ENCODE measurements at places on chromosomes 4 and X.

GRCh38 chr4:141548791-141549190 is 87.6 kb upstream of the IL15 start:
- no peak for DNase-seq

GRCh38 chr4:184420881-184421416 is 53.4 kb downstream of the IRF2 start:
- no peak for DNase-seq

DNA sequence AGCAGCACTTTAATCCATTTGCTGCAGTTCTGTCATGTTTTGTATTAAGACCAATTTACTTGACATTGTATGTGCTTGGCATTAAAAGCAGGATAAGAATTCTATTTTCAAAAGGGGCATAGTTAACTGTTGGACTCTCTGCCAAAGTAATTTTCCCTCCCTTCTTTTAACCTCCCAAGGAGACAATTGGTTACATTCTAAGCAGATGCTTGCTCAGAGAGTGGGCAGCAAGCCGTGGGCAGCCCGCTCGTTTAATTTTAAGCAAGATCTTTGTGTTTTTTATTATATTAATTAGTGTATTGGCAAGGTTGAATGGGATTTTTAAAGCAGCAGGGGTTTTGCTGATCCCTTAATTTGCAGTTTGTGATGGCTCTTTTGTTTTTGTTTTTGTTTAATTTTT is 37.1 kb upstream of the KLHL8 start:
- DNase-seq = no peak

DNA sequence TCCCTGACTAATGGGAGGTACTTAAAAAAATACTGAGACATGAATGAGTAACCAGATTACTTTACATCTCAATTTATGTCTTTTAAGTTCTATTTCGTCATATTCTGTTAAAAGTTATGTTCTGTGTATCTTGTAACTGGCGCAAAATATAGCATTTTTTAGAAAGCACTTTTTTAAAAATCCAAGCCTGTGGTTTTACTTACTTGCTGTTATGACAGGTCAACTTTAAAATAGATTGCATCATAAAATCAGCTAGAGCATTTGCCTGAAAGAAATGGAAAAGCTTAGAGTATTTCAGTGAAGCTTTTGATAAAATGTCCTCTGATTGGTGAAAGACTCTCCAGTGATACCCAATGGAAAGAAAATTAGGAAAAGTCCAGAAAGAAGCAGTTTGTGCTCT is 1892.3 kb upstream of the TENM3 start:
- no peak for DNase-seq

DNA sequence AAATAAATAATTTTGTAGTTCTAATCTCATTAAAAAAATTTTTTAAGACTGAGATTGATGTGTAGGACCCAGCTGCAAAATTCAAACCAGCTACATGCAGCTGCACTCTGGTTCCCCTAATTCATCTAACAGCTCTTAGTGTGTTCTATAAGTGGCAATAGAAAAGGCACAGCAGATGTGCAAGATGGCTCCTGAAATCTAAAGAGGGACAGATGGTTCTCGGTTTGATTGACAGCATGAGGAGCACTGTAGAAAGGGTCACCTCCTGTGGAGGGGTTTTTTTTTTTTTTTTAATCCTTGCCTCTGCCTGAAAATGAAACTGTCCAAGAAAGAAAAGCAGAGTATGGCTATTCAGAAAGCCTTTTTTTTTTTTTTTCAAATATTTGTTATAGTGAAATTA is 16.9 kb upstream of the OCIAD1 start:
- DNase-seq = no peak

GRCh38 chr4:117324851-117325491 is 239.6 kb upstream of the TRAM1L1 start:
- no peak for DNase-seq

DNA sequence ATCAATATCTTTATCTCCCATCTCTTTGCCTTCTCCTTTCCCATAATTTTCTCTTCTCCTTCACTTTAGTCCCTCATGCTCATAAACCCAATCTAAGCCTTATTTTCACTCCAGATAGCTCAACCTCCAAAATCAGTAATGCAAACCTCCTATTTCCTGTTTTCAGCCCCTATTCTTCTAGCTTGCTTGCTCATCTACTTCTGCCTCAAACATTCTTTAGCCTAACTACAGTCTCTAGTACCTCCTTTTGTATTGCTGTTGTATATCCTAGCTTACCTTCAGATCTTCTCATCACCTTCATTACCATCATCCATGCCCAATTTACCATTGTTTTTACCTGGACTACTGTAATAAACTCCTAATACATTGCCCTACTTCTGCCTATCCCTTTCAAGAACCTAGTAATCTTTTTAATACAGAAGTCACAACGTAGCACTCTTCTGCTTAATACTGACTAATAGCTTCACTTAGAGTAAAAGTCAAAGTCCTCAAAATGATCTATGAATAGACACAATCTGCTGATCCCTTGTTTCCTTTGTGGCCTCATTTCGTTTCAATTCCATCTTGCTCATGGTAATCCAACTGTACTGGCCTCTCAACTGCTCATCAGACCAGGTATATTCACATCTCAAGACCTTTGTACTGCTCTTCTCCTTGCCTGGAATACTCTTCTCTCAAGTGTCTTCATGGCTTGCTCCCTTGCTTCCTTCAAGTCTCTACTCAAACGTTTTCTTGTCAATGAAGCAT is 123.4 kb downstream of the FAM13A start:
- DNase-seq = no peak

DNA sequence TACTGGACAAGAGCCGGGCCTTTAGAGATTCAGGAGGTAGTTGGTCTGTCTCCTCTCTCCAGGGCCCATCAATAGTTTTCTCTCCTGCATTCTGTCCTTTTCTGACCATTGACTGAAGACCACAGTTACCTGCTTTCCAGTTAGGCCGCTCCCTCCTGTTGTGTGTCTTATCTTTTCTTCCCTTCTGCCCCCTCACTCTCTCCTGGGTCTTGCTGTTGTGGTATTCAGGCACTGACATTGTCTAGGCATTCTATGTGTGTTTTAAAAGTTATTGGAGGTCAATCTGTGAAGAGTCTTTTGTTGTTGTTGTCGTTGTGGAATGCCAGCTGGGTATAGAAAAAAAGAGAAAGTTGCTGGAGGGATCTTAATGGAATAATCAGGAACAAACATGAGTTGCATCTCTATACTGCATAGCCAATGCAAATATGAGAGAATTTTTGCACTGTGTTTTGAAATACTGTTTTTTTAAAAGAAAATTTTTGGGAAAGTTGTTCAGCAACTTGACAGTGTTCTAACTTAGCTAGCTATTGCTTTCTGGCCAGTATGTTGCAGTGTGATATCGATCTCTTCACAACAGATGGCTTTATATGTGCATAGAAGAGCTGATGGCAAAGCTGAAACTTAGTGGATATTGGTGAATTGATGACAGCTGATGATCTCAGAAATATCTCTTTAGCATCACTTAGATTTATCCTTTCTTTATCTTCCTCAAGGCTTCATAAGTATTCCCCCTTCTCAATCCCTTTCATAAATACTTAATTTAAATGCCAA is 240.7 kb downstream of the C4orf33 start:
- no peak for DNase-seq

- no peak for DNase-seq
These were observed 22.8 kb downstream of the NELFA start for GRCh38 chr4:1985780-1986577.

DNA sequence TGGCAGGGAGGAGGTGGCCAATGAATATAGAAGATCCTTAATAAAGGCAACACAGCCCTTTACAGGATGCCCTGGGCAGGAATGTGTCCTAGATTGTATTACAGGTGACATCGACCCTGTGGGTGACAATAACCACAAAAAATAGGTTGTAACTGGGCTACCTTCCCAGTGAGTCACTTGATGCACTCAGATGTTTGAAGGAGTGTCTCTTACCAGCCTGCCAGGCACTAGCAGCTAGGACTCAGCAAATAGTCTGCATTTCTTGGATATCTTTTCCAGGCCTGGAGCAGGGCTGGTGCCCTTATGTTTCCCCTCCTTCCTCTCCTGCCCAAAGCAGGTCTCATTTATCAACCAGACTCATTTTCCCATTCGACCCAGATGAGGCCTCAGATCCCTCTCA is 50.9 kb upstream of the TMEM164 start:
- no peak for DNase-seq

GRCh38 chr4:137129441-137129840 is 402.9 kb downstream of the PCDH18 start:
- DNase-seq = no peak

- DNase-seq = no peak
These were observed 107.0 kb downstream of the CPZ start for GRCh38 chr4:8699479-8700145.

DNA sequence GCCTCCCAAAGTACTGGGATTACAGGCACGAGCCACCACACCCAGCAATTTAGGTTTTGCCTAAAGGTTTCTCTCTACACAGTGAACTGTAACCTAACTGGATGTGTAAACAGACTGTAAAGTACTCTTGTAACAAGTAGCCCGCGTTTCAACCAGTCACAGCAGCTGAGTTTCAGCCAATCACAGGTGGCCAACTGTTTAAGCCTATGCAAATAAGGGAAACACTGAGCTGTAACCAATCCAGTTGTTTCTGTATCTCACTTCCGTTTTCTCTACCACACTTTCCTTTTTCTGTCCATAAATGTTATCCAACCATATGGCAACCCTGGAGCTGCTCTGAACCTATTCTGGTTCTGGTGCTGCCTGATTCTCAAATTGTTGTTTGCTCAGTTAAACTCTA is 59.9 kb downstream of the DIPK2B start:
- DNase-seq = no peak

DNA sequence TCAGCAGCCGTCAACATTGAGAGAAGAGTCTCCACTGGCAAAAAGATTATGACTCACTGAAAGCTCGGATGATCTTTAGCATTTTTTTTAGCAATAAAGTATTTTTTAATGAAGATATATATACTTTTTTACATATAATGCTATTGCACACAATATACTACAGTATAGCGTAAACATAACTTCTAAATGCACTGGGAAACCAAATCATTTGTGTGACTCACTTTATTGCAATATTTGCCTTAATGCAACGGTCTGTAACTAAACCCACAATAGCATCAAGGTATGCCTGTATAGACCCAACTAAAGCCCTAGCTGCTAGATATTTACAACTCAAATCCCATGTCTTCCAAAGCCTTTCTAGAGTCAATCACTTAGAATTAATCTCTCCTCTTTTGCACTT is 52.3 kb upstream of the EDNRA start:
- DNase-seq = no peak

GRCh38 chr4:185371702-185372101 is 24.0 kb downstream of the LRP2BP start:
- no peak for DNase-seq

DNA sequence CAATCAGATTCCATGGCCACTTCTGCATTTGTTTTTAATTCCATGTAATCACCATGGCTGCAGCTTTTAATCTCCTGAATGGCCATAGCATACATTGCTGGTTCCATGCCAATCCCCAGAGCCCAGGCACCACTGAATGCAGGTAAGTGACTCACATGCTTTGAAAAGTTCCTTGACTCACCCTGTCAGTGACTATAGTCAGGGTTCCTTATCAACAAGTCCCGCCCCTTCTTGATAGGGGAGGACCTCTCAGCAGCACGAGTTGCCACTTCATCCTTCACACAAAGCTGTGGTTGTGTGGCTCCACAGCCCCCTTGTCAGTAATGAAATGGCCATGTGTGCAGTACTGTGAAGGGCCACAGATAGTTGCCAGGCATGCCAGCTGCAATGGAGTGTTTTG is 516.6 kb downstream of the PPARGC1A start:
- DNase-seq = no peak

DNA sequence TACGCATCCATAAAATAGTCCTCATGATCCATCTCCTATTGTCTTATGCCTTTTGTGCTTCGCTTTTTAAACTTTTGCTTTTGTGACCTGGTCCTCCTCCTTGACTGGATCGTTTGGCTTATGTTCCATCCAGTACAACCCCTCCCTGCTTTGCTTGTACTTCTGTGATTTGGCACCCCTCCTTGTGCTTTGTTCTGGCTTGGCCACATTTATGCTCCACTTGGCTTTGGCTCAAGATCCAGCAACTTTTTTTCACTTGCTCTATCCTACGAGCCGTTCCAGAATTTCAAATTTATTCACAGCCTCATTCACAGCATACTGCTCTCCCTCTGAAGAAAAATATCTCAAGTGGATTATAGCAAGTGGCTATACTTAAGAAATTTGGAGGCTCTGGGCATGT is 28.0 kb upstream of the GLRA2 start:
- no peak for DNase-seq

DNA sequence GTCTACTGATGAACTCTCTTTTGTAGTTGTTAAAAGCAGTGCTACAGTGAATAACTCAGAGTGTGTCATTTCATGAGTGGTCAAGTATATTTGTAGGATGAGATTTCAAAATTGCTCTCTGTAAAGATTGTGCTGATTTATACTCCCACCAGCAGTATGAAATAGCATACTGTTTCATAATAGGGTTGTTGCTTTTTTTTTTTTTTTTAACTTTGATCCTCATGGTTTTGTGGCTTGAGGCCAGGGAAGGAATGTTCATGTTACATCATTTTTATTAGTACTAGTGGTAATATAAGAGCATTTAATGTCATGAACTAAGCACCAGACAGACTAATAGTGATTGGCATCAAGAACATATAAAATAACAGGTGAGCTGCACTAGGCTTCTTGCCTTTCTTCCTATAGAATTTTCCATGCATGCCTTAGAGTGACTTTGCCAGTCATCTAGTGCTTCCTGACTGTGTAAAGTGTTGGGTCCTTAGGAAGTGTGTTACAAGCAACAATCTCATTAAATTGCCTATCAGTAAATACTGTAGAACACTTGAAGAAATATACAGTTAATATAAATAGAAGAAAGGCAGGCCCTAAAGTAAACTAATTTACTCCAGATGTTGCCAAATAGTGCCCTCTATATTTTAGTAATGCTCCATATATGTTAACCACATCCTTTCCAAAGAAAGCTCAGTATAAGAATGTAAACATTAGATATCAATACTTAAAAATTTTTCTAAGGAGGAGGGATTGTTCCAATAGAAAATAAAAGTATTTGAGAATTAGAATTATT is 38.6 kb upstream of the MSMO1 start:
- no peak for DNase-seq

DNA sequence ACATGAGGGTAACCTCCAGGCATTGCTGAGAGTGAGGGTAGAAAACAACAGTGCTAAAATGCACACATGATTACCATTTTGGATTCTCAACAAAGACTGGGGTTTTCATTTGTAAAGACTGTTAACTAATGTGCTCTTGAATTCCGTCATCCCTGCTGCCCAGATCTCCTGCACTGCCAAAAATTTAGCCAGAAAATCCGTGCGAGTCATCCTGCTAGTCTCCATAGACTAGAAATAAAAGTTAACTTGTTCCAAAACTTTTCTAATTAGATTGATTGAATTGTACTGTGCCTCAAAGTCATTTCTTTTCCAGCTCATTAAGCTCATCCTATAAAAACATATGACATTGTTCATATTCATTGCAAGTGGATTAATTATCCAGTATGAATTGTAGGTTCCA is 99.8 kb downstream of the ARSF start:
- DNase-seq = no peak
